ENCODE measurements at places on chromosomes 5 and 9.

DNA sequence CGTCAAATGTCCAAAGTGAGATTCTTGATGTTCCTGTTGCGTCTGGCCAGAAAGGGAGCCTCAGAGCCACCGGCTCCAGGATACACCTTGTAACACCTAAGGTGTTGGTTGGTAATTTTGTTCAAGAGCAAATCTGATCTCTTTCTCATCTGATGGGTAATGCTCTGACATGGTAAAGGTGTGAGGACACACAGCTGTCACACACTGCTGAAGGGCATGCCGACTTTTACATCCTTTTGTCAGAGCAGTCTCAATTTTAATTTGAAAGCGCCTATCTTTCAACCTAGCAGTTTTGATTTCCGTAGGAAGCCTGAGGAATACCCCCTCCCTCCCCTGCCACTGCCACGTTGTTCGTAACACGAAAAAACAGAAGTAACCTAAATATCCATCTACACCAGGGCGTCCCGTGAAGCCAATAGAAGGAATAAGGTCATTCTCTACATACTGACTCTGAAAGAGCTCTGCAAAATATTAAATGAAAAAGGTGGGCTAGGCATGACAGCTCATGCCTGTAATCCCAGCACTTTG, 57.4 kb downstream of the TSTD2 start:
- no peak for DNase-seq

DNA sequence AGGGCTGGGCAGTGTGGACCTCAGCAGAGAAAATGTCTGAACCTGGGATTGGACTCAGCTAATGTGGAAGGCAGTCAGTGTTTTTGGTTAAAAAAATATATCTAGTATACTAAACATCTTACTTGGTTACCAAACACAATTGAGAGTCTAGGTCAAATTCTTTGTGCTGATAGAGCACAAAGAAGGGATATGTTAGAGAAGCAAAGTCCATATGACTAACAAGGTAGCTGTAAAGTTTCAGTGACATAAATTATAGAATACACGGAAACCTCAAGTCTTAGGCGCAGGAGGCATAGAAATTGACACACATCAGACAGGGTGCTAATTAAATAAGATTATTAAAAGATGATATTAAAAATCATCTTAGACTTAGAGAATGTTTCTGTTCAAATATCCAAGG, 718.3 kb downstream of the TLR4 start:
- DNase-seq: no peak

GRCh38 chr5:38692346-38692745, 135.9 kb upstream of the LIFR start:
- DNase-seq: no peak

- DNase-seq: no peak
These were observed 154.3 kb downstream of the NFIB start for GRCh38 chr9:14159440-14160216.

GRCh38 chr5:53991942-53992341, 318.4 kb downstream of the ARL15 start:
- DNase-seq: peak; percentile 39

GRCh38 chr5:31531543-31531887, 378 bp downstream of the DROSHA start:
- DNase-seq: no peak

DNA sequence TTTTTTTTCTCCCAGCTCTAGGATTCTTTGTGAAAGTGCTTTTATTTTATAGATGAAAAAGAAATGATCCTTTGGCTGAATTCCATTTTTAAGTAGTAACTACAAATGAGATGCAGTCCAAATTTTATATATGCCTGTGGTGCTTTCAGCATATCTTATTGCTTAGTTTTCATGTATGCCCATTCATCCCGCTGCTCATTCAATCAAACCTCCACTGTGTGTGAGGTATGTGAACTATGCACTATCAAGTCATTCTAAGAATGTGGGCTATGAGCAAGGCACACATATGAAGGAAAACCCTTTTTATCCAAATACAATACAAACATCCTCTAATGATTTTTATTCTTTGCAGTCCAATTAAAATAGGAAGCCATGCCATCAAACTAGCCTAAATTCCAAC, 1069.1 kb upstream of the DMAC1 start:
- peak; percentile 86 for DNase-seq

DNA sequence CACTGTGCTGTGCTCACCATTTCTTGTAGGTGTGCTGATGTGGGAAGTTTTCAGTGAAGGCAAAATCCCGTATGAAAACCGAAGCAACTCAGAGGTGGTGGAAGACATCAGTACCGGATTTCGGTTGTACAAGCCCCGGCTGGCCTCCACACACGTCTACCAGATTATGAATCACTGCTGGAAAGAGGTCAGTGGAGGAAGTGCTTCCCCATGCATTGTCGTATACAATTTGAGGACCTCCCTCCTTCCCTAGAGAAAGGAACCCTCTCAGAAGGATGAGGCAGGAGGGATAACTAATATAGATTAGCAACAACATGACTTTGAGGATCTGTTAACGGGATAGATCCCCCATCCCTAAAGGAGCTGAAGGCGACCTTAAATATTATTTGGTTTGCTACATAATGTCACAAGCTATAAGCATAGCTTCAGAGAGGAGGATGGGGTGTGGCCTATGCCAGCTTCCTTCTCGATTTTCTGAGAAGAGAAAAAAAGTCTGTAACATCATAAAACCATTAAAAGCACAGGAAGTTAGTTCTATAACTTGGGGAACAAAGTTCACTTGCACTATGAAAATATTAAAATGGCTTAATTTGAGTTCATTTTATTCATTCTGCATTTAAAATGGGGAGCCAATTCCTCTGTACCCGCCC, 17.0 kb upstream of the CYFIP2 start:
- DNase-seq: no peak

GRCh38 chr5:73686912-73687311, 60.9 kb downstream of the ARHGEF28 start:
- no peak for DNase-seq

- peak; percentile 77 for DNase-seq
These were observed 7.1 kb downstream of the FPGS start for GRCh38 chr9:127809540-127810377.

GRCh38 chr9:75432888-75433287, 344.6 kb downstream of the OSTF1 start:
- no peak for DNase-seq
